ENCODE measurements at places on chromosomes 16 and 17.

- no peak for DNase-seq
Measured at GRCh38 chr16:14186795-14187221, 115.7 kb downstream of the MRTFB start.

DNA sequence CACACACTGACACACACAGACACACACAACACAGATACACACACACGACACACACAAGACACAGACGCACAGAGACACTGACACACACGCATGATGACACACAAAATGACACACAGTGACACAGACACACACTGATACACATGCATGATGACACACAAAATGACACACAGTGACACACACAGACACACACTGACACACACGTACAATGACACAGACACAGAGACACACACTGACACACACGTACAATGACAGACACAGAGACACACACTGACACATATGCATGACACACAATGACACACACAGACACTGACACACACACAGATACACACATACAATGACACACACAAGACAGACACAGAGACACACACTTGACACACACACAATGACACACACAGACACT is 10.3 kb downstream of the CACNG1 start:
- DNase-seq: no peak

DNA sequence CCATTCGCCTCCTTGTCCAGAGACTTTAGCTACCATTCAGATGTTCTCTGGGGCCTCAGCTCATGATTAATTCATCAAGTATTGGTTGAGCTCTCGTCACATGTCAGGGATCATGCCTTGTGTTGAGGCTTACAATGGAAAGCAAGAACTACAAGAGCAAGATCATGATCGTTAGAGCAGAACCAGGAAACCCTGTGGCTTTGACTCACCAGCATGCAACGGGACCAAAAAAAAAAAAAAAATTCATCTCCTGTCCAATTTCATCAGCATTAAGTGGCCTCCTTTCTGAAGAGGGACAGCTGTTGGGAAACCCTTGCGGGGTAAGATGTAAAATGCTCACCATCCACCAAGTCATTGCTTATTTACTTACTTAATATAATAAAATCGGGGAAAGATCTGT is 12.1 kb upstream of the USP10 start:
- no peak for DNase-seq

DNA sequence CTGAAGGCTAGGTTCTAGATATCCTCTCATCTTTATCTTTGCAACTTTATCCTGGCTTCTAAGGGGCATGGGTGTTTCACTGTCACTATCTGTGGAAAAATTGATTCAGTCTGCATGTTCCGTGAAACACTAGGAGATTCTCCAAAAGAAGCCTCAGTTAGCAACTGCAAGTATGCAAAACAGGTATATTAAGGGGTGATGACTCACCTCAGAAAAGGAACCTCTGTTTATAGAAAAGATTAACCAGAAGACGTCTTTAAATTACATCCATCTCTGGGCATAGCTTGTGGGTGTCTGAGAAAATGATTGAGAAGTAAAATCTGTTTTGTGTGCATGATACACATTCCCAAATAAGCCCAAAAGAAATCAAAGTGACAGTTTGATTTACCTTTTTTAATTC is 353.8 kb upstream of the HSBP1 start:
- DNase-seq: no peak

DNA sequence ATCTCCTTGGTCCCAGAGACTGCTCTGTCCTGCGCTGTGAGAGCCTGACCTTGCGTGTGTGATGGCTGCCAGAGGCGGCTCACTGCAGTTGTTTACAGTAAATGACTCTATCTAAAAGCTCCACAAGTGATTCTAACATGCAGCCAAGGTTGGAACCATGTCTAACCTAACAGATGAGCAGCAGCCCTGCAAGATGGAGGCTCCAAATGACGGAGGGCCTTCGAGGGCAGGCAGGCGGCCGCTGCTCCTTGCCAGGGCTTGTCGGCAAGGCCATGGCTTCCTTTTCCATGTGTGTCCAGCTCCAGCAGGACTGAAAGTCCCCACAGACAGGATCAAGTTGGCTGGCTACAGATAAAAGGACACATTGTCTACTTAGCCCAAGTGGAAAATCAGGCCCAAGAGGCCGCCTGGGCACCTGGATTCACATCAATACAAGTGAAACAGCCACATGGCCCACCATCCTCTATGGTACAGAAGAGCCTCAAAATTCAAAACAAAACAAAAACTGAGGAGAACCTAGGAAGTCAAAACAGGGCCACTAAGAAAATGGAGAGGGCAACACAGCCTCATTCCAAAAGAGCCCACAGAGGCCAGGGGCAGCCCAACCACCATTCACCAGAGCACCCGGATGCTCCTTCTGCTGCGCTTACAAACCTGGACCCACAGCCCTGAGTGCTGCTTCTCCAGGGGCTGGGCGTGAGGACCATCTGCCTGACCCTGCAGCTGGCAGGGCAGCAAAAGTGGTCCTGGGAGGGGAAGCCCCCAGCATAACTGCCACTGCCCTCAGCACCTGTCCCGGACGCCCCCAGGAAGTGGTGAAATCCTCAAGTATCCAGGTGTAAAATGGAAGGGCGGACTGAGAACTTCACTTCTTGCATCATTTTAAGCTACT is 65.0 kb downstream of the AMFR start:
- no peak for DNase-seq

- no peak for DNase-seq
Measured at GRCh38 chr16:85098565-85098964, 13.7 kb downstream of the CIBAR2 start.

GRCh38 chr16:88348377-88349152 is 34.2 kb upstream of the ZNF469 start:
- no peak for DNase-seq

DNA sequence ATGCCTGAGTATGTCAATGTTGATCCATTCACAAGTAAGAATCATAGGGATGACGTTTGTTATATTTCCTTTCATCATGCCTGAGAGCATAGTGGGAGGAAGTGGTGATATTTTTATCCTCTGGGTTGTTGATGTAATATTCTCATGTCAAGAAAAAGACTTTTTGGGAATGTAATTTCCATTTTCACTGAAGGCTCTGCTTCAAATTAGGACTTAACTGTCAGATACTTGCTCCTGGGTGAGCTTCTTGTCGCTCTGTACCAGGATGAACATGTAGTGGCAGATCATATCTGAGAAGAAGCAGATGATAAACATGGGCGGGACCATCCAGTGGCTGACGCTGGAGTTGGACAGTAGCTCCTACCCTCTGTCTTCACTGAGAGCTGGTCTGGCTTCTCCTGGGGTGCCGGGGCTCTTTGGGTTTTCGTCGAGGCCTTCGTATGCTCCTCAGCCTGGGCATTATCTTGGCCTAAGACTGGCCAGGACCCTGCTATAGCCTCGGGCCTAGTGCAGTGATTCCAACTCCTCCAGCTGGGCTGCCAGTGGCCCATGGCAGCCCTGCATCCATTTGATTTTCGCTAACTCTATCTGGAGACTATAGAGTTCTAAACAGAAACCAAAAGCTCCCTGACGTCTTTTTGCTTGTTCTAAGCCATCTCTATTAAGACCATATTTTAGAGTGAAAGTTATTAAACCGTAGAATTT is 19.7 kb downstream of the CYB5B start:
- no peak for DNase-seq

DNA sequence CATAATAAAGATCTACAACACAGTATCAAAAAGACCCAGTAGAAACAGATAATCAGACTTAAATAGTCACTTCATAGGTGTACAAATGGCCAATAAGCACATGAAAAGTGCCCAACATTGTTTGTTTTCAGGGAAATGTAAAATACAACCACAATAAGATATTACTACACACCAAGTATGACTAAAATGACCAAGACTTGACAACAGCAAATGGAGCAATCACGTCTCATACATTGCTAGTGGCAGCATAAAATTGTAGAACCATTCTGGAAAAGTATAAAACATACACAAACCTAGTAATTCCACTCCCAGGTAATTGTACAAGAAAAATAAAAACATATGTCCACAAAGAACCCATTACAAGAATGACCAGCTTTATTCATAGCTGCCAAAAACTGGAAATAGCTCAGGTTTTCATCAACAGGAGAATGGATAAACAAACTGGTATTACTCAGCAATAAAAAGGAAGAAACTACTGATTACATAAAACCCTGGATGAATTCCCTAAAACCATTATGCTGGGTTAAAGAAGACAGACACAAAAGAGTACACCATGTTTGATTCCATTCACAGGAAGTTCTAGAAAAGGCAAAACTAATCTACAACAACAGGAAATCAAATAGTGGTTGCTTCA is 85.6 kb downstream of the TTC19 start:
- DNase-seq: no peak

DNA sequence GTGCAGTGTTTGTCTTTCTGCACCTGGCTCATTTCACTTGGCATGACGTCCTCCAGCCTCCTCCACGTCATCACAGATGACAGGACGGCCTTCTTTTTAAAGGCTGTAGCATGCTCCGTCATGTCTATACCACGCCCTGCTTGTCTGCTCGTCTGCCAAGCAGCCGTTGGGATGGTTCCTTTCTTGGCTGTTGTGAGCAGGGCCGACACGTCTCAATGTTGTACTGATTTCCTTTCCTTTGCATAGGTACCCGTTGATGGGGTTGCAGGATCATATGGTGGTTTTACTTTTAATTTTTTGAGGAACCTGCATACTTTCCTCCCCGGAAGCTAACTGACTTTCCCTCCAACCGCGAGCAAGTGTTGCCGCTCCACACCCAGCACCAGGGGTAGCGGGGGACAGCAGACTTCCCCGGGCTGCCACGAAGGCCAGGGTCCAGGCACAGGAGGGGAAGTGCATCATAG is 212.2 kb upstream of the ZNF469 start:
- no peak for DNase-seq

DNA sequence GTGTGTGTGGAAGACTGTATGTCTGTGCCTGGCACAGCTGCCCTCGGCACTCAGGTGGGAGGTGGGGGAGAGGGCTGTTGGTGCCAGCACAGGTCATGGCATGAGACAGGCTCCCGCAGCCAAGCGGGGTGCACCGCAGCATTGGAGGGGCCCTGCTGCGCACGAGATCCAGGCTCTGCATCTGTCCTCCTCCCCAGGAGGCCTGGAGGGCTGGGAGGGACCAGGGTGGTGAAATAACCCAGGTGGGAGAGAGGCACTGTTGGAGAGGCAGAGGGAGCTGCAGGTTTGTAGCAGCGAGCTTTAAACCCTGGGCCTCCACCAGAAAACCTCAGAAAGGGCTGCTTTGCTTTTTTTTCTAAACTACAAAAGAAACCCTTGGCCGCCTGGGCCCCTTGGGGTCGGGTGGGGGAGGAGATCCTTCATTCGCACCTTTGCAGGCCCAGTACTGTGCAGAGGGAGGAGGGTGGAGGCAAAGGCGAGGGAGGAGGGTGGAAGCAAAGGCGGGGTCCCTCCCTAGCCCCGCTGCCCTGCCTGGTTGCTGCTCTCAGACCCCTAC is 241.7 kb downstream of the SEC14L1 start:
- DNase-seq: no peak

- no peak for DNase-seq
Measured at GRCh38 chr17:66438101-66438500, 135.7 kb downstream of the PRKCA start.

DNA sequence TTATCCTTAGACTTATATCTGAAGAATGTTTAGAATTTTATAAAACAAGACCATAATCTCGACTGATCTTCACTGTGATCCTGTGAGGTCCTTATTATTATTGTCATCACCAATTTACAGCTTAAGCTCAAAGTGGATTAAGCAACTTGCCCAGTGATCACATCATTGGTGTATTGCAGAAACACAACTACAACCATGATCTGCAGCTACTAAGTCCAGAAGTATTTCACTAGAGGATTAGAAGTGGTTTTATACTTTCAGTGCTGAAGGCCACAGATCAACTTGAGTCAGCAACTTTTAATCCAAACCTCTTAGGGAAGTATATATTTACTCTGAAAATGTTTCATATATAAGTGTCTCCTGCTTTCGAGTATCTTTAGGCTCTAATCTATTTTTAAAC is 624.3 kb upstream of the SOX9 start:
- DNase-seq: no peak

DNA sequence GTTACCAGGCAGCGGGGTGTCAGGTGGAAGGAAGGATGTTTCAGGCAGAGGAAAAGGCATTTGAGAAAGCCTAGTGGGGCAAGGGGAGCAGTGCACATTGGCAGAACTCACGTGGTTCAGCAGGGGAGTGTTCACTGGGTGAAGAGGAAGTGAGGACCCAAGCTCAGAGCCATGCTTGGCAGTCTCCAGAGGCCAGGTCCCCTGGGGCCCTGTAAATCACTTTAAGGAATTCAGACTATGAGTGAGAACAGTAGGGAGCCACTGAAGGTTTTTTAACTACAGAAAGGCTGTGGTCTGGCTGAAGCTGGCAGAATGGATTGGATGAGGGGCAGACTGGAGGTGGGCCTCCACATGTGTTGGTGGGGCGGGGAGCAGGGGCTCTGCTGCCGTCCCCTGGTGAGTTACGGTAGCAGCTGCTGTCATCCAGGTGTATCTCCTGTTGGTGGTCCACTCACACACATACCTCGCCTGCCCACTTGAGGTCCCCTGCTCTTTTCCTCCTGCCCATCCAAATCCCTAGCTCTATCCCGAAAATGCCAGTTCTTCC is 5.1 kb downstream of the CLEC16A start:
- no peak for DNase-seq

DNA sequence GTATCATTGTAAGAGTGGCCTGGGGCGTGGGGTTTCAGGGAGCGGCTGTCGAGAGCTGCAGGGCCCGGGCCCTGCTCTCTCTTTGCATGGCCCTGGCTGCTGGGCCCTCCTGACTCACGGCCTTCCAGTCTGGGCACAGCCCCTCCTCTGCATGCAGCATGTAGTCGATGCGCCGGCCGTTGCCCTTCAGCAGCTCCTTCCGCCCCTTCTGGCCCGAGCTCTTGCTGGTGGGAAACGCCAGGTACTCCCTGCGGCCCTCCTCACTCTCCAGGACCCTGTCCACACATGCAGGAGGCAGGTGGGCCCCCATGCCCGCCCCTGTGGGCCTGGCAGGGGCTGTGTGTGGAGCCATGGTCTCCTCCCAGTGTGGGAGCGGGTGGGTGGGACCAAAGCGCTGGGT is 50.7 kb downstream of the PRMT7 start:
- DNase-seq: no peak

- DNase-seq: no peak
Measured at GRCh38 chr17:80722661-80723060, 178.0 kb downstream of the RPTOR start.

GRCh38 chr16:30875871-30876801 is 17.7 kb downstream of the BCL7C start:
- DNase-seq: no peak

GRCh38 chr16:4358831-4359561 is 7.9 kb upstream of the PAM16 start:
- peak; percentile 55 for DNase-seq

GRCh38 chr16:15907863-15908478 is 19.6 kb upstream of the CEP20 start:
- no peak for DNase-seq

All from activated CD4-positive, alpha-beta T cell treated with anti-CD3 and anti-CD28 coated beads for 24 hours (primary cell).